Stimulated activated CD8-positive, alpha-beta memory T cell treated with anti-CD3 and anti-CD28 coated beads, Interleukin-4, amount 100 ng/mL, for 1 hour (primary cell): ENCODE measurements at places on chromosomes 2 and 18.

GRCh38 chr18:75037689-75037955, 171.3 kb downstream of the PTGR3 start:
- no peak for DNase-seq

- peak; percentile 71 for DNase-seq
Measured at GRCh38 chr2:96960153-96960961, 26.0 kb downstream of the FAM178B start.

DNA sequence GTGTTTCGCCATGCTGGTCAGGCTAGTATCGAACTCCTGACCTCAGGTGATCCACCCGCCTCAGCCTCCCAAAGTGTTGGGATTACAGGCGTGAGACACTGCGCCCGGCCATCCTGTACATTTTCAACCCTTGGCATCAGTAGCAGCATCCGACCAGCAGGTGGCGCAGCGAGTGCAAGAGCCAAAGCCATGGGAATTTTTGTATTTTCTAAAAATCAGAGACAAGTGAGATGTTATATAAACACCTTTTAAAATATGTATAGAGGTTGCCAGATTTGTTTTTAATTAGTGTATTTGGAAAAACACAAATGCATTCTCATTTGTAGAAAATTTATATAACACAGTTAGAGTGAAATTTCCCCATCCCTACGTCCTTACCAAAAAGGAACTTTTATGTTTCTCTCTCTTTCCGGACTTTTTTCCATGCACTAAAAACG, 36.8 kb downstream of the MOGAT1 start:
- peak; percentile 47 for DNase-seq

GRCh38 chr18:23383494-23383893, 69.6 kb upstream of the RIOK3 start:
- DNase-seq = no peak

- no peak for DNase-seq
Measured at GRCh38 chr18:61183798-61184197, 149.4 kb upstream of the CDH20 start.
